ENCODE measurements at places on chromosomes 12 and 14.

DNA sequence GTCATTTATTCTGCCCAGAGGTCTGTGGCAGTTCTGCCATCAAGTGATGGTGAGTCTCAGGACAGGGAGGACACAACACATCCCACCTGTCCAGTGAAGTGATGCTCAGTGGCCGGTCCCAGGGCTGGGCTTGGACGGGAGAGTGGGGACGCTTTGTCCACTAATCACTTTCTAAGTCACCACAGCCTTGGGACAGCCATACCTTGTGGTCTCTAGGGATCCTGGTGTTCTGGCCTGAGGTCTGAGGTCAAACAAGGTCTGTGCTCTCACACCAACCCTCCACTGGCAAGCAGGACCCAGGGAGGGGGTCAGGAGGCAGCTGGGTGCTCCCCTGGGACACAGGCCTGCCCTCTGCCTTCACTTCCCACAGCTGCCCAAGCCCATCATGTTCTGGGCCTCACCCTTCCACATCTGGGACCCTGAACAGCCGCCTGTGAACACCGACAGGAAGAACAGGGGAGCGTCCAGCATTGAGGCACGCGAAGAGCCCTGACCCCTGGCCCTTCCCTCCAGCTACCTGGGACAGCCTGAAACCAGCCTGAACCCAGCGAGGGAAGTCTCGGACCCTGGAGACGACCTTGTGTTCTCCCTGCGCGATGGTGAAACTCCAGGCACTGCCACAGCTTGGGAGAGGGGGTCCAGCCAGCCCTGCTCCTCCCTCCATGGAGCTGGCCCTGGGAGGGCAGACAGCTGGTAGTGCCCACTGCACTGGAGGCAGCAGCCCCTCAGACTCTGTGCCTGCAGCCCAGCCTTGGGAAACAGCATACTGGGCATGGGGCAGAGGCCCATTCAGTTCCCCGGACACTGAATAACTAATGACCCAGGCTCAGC lies 19.7 kb upstream of the GPR132 start:
- no peak for DNase-seq

DNA sequence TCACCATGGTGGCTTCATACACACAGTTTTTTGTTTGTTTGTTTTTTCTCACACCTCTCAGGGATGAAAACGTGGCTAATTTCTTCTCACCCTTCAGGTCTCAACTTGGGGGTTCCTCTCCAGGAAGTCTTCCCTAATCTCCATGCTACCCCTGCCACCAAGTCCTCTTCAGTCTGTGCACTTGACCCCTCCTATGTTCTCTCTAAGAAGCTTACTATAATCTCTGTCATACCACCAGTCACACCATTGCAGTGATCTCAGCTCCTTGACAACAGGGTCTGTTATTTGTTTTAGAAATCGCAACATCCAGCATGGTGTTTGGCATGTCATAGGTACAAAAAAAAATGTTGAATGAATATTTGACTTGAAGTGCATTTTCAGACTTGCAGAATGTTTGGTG lies 83.4 kb downstream of the PRORP start:
- no peak for DNase-seq

GRCh38 chr12:64744422-64745258 lies 14.6 kb downstream of the GNS start:
- DNase-seq = peak; percentile 47

- DNase-seq = no peak
Measured at GRCh38 chr14:48970943-48971342, 615.2 kb downstream of the RPS29 start.

GRCh38 chr14:38134416-38135030 lies 73.2 kb upstream of the SSTR1 start:
- DNase-seq = no peak

DNA sequence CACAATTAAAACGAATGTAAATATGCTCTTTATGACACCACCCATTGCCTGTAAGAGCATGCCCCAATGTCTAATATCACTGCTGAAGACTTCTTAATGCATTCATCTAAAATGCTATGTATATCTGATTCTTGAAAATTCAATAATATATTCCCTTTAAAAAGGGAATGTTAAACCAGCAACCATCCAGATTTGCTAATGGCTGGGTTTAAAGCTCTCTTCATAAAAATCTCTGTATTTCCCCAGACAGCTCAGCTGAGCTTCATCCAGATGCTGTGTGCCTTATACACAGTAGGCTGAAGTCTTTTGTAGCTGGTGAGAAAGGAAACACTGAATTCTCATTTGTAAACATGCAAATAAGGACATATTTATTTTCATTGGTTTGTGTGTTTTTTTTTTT lies at the start of gene TAS2R14:
Gene TAS2R14, minus strand, starts transcription at position 101 of the 400 bp plus-strand sequence. Its CDS starts 56 bp downstream, at position 45.
- no peak for DNase-seq
